Vagina (tissue), 2 donors: ENCODE measurements at places on chromosomes 6 and 20.

DNA sequence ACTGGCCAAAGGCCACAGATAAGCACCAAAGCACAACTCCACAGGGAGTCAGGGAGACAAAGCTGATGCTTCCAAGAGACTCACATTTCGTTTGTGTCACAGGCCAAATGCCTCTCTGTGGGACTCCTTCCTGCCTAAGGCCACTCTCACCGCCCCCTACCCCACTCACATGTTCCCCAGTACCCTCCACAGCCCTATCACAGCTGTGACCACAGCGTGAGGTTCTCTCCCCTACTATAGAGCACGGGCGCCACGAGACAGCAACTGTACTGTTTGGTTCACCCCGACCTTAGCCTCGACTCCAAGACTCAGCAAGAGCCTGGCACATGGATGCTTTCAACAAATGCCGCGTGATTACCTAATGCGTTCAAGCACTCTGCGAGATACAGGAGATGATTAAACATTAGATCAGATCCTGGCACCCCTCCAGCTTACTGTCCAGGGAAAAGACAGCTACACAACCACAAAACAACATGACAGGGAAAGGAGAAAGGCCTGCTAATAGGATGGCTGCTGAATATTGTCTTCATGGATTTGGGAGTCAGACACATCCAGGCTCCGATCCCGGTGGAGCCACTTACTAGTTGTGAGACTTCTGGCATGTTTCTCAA lies 105.5 kb downstream of the AGPAT4 start:
- H3K4me1 ChIP-seq, result no peaks in the 10 kb centered on the region
- no peaks in the 10 kb centered on the region for H3K36me3 ChIP-seq
- no peaks in the 10 kb centered on the region for H3K27me3 ChIP-seq
- no peak for DNase-seq
- no peak overlapping the region for H3K4me3 ChIP-seq

- no peaks in the 10 kb centered on the region for H3K4me1 ChIP-seq
- H3K4me3 ChIP-seq, result no peak overlapping the region
- H3K27me3 ChIP-seq, result no peaks in the 10 kb centered on the region
- DNase-seq, result no peak
- H3K27ac ChIP-seq, result no peak overlapping the region
Measured at GRCh38 chr6:17831135-17831534, 124.4 kb upstream of the NUP153 start.

DNA sequence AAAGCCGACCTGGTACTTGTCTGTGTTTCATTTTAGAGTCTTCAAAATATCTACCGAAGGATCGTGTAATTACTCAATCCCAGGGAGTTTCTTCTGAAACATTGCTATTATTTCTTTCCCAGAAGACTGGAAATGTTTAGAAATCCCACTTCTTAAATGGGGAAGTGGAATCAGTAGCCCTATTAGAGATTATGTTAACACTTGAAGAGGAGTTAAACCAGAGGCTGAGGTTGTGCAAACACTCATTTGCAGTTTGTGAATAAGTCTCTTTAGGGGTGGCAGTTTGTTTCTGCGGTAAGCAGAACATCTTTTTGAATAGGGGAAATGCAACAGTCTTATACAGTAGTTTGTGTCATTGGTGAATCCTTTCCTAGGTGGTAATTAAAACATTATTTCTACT lies 21.3 kb downstream of the DSP start:
- no peak overlapping the region for H3K27ac ChIP-seq
- H3K4me1 ChIP-seq, result no peaks in the 10 kb centered on the region
- no peak for DNase-seq

GRCh38 chr6:147869201-147869600 lies 360.7 kb downstream of the SAMD5 start:
- no peaks in the 10 kb centered on the region for H3K27me3 ChIP-seq
- H3K36me3 ChIP-seq, result no peaks in the 10 kb centered on the region
- no peak for DNase-seq
- no peak overlapping the region for H3K27ac ChIP-seq
- H3K4me3 ChIP-seq, result no peak overlapping the region

- no peaks in the 10 kb centered on the region for H3K36me3 ChIP-seq
- no peak overlapping the region for H3K27ac ChIP-seq
- no peak for DNase-seq
- no peaks in the 10 kb centered on the region for H3K27me3 ChIP-seq
- H3K4me3 ChIP-seq, result no peak overlapping the region
- H3K4me1 ChIP-seq, result no peaks in the 10 kb centered on the region
Measured at GRCh38 chr6:155253337-155253736, 10.5 kb upstream of the CLDN20 start.

GRCh38 chr6:163302747-163303146 lies 111.8 kb upstream of the QKI start:
- no peaks in the 10 kb centered on the region for H3K4me1 ChIP-seq
- DNase-seq, result no peak
- no peak overlapping the region for H3K27ac ChIP-seq
- no peaks in the 10 kb centered on the region for H3K27me3 ChIP-seq
- no peak overlapping the region for H3K4me3 ChIP-seq
- H3K36me3 ChIP-seq, result no peaks in the 10 kb centered on the region

- H3K4me1 ChIP-seq, result peaks cover 7% of the 10 kb centered on the region
- no peak overlapping the region for H3K4me3 ChIP-seq
- no peak overlapping the region for H3K27ac ChIP-seq
- H3K27me3 ChIP-seq, result no peaks in the 10 kb centered on the region
Measured at GRCh38 chr6:35541836-35542235, 29.1 kb upstream of the TULP1 start.

DNA sequence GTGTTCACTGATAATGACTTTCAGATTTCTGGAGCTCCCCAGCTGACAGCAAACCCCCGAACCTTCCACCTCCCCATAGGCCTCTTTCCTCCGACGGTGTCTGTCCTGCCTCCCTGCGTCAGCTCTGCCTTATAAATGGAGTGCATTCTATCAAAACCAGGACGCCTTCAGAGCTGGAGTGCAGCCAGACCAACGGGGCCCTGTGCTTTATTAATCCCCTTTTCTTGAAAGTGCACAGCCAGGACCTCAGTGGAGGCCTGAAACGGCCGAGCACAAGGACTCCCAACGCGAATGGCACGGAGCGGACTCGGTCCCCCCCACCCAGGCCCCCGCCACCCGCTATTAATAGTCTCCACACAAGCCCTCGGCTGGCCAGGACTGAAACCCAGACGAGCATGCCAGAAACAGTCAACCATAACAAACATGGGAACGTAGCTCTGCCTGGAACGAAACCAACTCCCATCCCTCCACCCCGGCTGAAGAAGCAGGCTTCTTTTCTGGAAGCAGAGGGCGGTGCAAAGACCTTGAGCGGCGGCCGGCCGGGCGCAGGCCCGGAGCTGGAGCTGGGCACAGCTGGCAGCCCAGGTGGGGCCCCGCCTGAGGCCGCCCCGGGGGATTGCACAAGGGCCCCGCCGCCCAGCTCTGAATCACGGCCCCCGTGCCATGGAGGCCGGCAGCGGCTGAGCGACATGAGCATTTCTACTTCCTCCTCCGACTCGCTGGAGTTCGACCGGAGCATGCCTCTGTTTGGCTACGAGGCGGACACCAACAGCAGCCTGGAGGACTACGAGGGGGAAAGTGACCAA lies 42.3 kb upstream of the NAA20 start:
- no peaks in the 10 kb centered on the region for H3K27me3 ChIP-seq
- peaks cover 54% of the 10 kb centered on the region for H3K4me1 ChIP-seq
- H3K36me3 ChIP-seq, result peaks cover 18% of the 10 kb centered on the region
